WTC11 (cell line): ENCODE measurements at places on chromosomes 12 and 14.
A peak's percentile ranks its signal among the peaks of the same experiment; 100 is the strongest.

GRCh38 chr12:33376153-33376552 is 63.5 kb downstream of the SYT10 start:
- no peaks in the 10 kb centered on the region for H3K27me3 ChIP-seq
- H3K27ac ChIP-seq, result no peak overlapping the region
- no peaks in the 10 kb centered on the region for H3K4me1 ChIP-seq
- no peak overlapping the region for H3K4me3 ChIP-seq

GRCh38 chr14:35159742-35160409 is 37.5 kb downstream of the PRORP start:
- H3K4me1 ChIP-seq, result peaks cover 14% of the 10 kb centered on the region
- peak overlapping the region; percentile 20; the same call in 1 of the 2 replicates for H3K27ac ChIP-seq
- no peaks in the 10 kb centered on the region; the same call in 1 of the 2 replicates for H3K27me3 ChIP-seq
- no peak for DNase-seq
- H3K4me3 ChIP-seq, result no peak overlapping the region

GRCh38 chr12:52235822-52236361 is 2.8 kb downstream of the KRT7 start:
- H3K36me3 ChIP-seq, result no peaks in the 10 kb centered on the region
- no peak overlapping the region for H3K27ac ChIP-seq
- DNase-seq, result no peak
- peaks cover 45% of the 10 kb centered on the region for H3K27me3 ChIP-seq
- H3K4me3 ChIP-seq, result no peak overlapping the region
- H3K4me1 ChIP-seq, result peaks cover 59% of the 10 kb centered on the region

DNA sequence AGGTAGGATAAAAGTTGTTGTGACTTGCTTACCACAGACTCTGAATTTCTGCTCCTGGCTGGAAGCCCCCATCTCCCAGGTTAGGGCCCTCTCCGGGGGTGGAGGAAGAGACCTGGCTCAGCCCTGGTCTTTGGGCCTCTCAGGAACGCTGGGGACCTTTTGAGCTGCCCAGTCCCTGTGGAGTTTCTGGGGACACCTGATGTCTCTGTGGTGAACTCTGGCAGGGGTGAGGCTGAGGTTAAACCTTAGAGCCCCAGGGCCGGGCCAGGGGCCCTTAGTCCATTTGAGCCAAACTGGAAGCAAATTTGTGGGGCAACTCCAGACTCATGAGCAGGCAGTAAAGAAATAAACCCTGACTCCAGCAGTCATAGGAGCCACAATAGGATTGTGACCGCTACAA is 112.1 kb downstream of the ADGRD1 start:
- H3K36me3 ChIP-seq, result no peaks in the 10 kb centered on the region
- no peak for DNase-seq
- no peaks in the 10 kb centered on the region for H3K27me3 ChIP-seq
- H3K27ac ChIP-seq, result no peak overlapping the region
- H3K4me1 ChIP-seq, result peaks cover 6% of the 10 kb centered on the region; the same call in 1 of the 2 replicates

DNA sequence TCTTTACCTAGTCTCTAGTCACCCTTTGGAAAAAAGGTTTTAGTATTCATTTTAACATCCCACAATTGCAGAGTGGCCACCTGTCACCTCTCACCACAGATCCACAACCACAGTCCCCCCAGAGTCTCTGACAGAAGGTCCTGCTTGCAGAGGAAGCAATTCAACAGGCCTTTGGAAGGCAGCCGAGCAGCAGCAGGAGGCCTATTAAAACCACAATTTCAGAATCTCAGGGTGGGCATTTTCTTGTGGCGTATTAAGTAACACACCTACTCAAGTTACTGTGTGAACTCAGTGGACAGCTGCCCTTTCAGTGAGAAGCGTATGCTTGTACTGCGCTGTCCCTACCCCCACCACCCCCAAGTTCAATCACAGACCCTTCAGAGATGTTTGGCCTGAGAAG is 234.0 kb upstream of the HMGA2 start:
- H3K36me3 ChIP-seq, result no peaks in the 10 kb centered on the region
- H3K27ac ChIP-seq, result no peak overlapping the region
- no peaks in the 10 kb centered on the region; the same call in 1 of the 2 replicates for H3K27me3 ChIP-seq
- H3K4me1 ChIP-seq, result peaks cover 25% of the 10 kb centered on the region

GRCh38 chr14:94936401-94936892 is 166.5 kb upstream of the GSC start:
- H3K36me3 ChIP-seq, result no peaks in the 10 kb centered on the region
- no peaks in the 10 kb centered on the region for H3K4me1 ChIP-seq
- H3K27me3 ChIP-seq, result no peaks in the 10 kb centered on the region
- DNase-seq, result no peak
- no peak overlapping the region for H3K27ac ChIP-seq
